DMS79 treated with DMSO at 0.1 percent for 48 hours (cell line): ENCODE measurements at places on chromosomes 12 and 14.
A peak's percentile ranks its signal among the peaks of the same experiment; 100 is the strongest.

DNA sequence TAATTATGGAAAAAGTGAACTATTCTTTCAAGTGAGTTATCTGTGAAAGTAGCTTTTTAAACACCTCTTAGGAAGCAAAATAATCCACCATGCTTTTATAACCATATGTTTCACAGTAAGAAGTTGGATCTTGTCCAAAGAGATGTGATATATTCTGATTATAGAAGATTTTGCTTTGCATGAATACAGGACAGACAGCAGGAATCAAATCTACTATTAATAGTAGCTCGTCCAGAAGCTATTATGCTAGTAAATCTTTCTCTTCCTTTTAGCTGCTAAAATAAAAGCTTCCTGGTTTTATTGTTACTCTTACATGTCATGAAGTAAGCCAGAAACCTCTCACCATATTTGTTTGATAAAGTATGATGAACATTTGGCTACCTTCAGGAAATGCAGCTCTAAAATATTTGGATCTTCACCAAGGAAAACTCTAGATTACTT is 257.0 kb downstream of the IPO8 start:
- DNase-seq = no peak

DNA sequence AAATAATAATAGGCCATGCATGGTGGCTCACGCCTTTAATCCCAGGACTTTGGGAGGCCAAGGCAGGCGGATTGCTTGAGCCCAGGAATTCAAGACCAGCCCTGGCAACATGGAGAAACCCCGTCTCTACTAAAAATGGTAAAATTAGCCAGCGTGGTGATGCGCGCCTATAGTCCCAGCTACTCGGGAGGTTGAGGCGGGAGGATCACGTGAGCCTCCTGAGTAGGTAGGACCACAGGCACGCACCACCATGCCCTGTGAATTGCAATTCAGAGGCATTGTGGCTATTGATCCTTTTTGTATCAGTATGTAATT is 2.3 kb downstream of the ARHGDIB start:
- DNase-seq = no peak

DNA sequence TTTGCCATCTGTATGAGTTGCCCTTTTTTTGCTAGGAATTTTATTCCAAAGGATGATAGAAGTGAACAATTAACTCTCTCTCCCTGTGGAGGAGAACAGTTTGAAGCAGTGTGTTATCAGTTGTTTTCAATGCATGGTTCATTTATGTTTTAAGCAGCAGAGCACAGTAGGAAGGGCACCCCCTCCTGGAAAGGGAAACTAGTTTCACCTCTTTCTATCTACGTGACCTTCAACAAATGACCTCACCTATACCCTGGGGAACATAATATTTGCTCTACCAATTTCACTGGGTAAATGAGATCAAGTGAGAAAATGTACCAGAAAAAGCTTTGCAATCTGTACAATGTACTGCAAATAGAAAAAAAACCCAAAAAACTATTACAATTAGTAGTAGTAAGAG is 5.4 kb upstream of the DCP1B start:
- no peak for DNase-seq

DNA sequence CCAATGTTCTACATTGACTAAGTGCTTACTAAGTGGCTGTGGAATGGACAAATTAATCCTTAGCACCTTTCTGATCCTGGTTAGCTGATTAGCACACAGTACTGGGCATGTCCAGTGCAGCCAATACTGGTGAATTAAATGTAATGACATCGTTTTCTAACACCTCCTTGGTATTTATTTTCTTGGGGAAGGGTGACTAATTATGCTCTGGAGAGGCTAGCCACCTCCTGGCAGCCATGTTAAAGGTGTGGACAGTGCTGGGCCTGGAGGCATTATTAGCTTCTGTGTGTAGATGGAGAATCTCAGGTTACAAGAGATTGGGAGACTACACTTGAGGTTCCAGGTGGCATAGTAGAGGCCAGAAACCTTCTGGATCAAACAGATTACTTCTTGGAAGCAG is 230.9 kb upstream of the DDHD1 start:
- DNase-seq = no peak

- no peak for DNase-seq
Observed at GRCh38 chr12:67649261-67649569, 670 bp downstream of the DYRK2 start.

DNA sequence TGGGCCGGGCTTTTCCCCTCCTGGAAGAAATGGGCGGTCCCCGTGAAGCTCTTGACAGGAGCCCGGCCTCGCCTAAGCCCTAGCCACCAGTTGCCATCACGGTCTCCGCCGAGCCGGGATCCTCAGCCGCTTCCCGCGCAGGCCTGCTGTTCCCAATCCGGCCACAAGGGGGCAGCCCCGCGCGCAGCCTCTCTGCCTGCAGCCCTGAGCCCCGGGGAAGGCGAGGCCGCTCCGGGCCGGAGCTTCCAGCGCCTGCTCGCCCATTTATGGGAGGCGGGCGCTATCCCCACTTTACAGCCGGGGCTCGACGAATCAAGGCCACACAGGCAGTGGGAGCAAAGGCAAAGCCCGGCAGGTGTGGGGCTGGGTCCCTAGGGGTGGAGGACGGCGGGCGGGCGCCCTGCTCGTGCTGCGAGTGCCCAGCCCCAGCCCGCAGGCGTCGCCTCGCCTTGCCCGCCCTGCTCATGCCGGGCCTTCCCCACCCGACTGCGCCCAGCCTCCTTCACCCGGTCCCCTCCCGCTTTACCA is 61.5 kb downstream of the LGMN start:
- DNase-seq = peak; percentile 91

GRCh38 chr12:5014269-5014668 is 29.4 kb upstream of the KCNA5 start:
- DNase-seq = no peak

GRCh38 chr12:32876004-32876403 is 20.6 kb downstream of the PKP2 start:
- no peak for DNase-seq

DNA sequence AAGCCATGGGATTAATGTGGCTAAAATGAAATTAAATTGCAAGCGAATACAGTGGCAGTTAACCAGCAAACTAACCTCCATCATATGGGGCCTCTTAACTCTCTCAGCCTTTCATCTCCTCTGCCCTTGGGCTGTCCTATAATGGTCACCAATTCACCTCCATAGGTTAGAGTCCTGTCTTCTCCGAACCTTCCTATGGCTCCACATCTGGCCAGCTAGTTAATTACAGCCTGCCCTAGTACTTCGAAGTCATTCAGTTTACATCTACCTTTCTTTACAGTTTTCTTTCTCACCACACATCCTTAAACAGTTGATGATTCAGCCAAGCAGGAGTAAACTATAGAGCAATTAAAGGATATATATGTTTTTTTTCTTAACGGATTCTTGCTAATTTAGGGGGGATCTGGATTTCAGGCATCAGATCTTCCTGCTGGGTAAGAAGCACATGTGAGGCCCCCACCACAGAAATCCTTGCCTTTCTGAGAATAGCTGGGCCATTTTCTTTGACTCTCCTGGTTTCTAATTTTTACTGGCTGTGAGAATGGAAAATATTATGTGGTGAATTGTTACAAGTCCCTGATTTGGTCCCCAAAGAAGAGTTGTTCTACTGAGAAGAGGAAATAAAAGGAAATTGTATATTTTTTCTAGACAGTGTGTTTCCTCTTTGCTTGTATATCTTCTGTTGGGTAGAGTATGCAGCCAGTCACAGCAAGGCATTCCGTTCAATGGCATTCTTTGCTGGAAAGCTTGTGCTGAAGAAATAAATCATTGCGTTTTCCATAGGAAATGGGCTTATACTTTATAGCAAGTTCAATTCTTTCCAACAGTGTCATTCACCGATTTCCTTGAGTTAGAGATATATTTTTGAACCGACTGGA is 16.7 kb downstream of the HMGA2 start:
- no peak for DNase-seq

DNA sequence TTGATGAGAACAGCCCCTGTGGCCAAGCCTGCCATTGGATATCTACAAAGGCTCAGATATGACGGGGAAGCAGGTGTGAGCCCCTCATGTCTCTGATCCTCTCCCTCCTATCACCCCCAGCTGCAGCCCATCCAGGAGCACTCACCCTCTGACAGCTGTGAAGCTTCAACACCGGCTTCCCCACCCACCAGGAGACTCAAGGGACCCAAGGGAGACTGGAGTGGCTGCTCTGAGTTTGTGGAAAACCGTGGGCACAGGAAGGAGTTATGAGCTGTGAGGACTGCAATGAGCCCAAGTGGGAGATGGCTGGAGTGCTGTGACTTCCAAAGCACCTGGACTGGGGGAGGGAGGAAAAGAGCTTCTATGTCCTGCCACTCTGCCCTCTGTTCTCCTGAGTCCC is 7.9 kb downstream of the IFI27L2 start:
- DNase-seq = no peak

DNA sequence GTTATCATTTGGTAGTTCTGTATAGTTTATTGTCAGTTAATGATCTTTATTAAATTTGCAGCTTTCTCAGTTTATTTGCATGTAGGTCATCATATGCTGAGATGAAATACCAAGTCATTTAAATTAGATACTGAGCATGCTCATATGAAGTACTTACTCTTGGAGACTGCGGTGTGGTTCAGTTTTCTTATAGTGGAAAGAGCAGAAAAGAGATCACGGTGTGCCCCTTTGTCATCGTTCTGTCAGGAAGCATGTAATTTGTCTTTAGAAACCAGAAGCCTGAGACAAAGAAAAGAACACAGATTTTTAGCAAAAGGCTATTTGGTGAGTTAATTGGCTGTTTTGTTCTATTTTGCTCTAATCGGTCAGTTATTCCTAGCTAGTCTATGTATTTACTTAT is 75.6 kb downstream of the PLEKHA5 start:
- DNase-seq = no peak

DNA sequence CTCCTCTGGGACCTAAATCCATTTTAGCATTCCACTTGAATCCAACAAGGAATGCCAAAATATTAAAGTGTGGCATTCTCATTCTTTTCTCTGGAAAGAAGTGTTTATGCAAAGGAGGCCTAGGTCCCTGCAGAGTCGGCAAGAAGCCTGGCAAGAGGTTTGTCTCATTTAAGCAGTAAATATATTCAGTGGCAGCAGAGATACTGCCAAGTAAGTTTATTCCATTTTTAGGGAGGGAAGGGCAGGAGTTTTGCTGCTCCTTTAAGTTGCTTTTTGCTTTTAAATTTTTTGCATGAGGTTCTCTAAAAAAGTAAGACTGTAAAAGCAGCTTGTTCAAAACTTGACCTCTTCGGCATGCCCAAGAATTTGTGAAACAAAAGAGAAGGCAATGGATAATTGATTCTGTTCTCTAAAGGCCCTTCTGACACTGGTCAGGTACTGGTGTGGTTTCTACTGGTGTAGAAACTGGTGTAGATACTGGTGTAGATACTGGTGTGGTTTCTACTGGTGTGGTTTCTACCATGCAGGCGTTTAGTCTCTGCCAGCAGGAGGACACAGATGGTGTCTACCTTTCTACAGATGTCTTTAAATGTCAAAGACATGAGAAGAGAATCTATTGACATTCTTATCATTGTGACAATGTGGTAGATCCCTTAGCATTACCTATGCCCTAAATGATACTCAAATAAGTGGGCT is 107.3 kb downstream of the SAMD4A start:
- no peak for DNase-seq

DNA sequence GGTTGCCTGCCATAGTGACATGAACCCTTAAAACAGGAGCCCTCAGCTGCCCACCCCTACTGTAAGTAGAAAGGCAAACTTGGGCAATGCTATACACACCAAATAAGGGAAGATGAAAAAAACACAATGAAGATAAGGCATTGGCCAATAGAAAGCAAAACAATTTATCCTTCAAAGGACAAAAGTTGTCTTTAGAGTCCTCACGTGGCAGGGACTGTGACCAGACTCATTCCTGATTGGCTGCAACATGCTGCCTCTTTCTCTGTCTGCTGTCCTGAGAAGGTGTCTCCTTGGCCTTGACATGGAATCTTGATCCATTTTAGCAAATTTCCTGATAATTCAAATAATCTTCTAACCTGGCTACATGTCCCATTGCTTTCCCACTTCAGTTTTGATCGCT is 131.9 kb downstream of the GPR135 start:
- peak; percentile 70 for DNase-seq

GRCh38 chr12:53980104-53980801 is 4.7 kb upstream of the HOXC10 start:
- no peak for DNase-seq

- no peak for DNase-seq
Observed at GRCh38 chr14:97413022-97413539, 615.9 kb downstream of the VRK1 start.

DNA sequence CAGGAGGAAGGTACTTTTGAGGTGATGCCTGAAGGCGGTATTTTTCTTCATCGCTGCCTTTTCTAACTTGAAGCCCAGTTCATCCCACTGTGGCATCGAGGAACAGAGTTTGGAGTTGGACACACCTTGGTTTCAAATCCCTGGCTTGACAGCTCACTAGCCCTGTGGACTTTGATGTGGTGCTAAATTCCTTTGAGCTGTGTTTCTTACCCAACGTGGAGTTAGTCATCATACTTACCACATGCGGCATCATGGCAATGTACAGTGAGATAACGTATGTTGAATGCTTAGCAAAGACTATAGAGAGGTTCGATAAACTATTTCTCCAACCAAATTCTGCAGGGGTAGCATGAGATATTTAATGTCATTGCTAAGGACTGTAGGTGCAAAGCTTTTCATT is 3.4 kb downstream of the PLEKHG3 start:
- no peak for DNase-seq

DNA sequence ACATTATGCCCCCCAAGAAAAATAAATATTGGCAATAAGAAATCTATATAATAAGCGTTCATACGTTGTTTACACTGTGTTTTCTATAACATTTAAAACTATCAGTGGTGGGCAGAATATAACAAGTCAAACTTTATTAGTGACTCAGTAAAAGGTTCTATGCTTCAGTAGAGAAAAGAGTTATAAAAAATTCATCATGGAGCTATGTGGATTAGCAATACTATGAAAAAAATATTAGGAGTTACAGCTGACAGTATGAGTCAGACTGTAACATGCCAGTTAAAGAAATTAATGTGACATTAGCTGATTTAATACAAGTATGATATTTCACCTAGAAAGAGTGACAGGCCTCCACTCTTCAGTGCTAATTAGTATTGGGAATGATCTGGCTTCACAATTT is 125.1 kb upstream of the GARIN6 start:
- DNase-seq = no peak

- no peak for DNase-seq
Observed at GRCh38 chr14:105847400-105847799, 321.0 kb downstream of the TMEM121 start.

DNA sequence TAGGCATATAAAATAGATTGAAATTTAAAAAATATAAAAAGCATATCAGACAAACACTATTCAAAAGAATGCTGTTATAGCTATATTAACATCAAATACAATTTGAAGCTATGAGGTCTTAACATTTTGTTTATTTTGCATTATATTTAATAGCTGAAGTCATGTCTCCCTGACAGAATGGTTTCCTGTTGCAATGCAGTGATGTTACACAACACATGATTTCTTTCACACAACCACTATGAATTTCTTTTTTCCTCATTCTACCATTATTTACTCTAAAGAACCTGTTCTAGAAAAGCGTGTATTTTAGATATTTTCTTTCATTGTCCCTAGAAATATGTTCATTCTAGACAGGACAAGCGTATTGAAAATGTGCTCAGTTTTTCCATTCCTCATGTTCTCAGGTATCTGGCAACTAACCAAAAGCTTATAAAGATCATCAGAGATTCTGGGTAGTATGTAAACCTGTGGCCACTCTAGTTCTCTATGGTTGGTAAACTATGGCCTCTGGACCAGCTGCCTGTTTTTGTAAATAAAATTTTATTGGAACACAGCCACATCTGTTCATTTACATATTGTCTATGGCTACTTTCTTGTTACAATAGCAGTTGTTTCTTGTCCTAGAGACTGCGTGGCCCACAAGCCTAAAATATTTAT is 183.8 kb downstream of the FOXA1 start:
- no peak for DNase-seq

- no peak for DNase-seq
Observed at GRCh38 chr12:2531371-2531770, 263.4 kb upstream of the FKBP4 start.

- DNase-seq = no peak
Observed at GRCh38 chr12:76183459-76184186, 99.1 kb upstream of the NAP1L1 start.
